ENCODE measurements at places on chromosomes 4 and X.

- no peak for DNase-seq
These were observed 407.0 kb downstream of the KLHL4 start for GRCh38 chrX:87924619-87925018.

DNA sequence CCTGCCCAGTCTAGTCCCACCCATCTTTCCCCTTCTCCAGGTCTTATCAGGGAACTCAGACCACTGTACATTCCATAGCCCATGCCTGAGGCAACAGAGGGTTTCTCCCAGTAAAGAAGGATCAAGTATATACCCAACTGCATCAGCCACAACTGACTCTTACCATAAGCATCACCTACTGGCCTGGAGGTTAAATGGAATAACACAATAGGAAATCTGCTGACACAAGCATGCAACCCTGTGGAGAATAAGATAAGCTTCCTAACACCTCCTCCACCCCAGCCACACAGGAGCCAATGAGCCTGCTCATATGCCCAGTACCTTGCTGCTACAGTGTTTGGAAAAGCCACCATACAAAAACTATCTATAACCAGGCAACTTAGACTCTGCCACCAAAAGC lies 34.6 kb upstream of the PLK4 start:
- no peak for DNase-seq

DNA sequence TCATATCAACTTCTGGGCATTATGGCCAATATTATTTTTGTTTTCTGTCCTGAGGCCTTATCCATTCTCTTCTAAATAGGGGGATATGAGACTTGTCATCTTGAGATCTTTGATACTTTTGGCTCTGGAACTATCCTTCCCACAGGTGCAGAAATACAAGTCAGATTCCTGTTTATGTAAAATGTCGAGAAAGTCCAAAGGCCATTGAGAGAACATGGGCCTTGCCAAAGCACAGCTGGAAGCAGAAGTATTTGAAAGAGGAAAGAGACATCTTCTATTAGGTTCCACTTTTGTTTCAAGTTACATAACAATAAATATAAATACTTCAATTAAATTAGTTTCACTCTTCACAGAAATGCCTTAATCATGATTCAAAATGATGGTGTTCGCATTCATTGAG lies 20.8 kb upstream of the PRSS48 start:
- DNase-seq = no peak

DNA sequence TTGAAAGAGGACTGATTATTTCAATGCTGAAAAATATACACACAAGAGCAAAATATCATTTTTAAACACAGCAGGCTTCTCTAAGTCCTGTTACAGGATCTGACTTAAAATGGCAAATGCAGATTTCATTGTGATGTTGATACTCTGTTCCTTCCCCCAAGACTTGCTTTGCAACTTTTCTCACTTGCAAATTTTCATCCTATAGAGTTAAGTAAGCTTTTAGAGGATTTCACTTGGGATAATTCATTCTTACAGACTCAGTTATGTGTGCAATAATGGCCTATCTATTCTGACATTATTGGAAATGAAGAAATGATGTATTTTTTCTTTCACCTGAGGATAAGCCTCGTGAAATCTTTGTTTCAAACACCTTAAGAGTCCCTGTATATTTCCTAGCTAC lies 2403.2 kb downstream of the ARAP2 start:
- DNase-seq = no peak

- peak; percentile 4 for DNase-seq
These were observed 2340.7 kb downstream of the PCDH7 start for GRCh38 chr4:33060674-33061542.

GRCh38 chr4:185640811-185641675 lies 105.7 kb upstream of the PDLIM3 start:
- DNase-seq = peak; percentile 48

GRCh38 chr4:41060352-41061334 lies 153.7 kb downstream of the APBB2 start:
- no peak for DNase-seq

DNA sequence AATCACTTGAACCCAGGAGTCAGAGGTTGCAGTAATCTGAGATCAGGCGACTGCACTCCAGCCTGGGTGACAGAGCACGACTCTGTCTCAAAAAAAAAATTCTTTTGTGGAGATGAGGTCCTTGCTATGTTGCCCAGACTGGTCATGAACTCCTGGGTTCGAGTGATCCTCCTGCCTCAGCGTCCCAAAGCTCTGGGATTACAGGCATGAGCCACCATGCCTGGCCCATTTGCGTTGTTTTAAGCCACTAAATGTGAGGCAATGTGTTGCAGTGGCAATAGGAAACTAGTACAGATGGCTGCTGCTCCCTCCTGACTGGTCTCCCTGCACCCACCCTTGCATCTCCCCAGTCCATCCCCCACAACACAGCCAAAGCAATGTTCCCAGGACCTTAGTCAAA lies 40.0 kb upstream of the APLN start:
- no peak for DNase-seq

DNA sequence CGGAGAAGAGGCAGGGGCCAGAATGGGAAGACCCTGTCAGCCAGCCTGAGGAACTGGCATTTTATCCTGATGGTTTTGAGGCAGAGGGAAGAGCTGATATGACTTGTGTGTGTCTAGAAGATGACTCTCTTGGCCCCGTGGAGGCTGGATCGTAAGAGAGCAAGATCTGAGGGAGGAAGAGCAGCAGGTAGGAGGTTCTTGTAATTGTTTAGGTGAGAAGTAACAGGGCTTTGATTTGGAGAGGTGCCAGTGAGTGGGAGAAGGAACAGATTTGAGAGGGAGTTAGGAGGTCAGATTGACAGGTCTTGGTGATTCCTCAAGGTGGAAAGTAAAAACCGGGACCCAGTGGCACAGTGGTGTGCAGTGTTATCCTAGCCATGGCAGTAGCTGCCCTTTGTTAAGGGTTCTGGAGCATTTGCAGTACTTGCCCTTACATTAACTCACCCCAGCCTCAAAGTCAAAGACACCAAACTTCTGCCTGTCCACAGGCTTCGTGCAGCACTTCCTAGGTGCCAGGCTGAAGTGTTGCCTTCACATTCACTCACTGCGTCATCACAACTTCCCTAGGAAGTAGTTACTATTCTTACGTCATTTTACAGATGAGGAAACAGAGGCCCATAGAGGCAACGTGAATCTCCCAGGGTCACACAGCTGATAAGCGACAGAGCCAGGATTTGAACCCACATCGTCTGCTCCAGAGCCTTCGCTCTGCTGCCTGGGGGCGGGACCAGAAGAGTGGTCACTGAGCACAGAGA lies 23.7 kb downstream of the RTL5 start:
- no peak for DNase-seq

GRCh38 chr4:141311246-141312204 lies 90.8 kb downstream of the ZNF330 start:
- no peak for DNase-seq

GRCh38 chr4:186264660-186265059 lies 1.3 kb upstream of the F11 start:
- no peak for DNase-seq

DNA sequence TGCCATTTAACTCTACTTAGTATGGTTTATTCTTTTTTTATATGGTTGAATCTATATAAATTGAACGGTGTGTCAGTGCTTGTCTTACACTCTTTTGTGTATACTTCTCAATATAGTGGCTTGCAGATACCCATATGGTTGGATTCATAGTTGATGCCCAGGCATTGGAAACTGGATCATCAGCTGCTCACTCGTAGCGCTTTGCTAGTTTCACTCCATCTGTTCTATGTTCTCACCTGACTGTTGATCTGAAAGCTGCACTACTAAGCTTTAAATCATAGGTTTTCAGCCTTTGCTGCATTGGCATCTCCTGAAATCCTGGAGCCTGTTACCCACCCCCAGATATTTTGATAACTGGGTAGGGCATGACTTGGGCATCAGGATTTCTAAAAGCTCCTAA lies 121.6 kb upstream of the DCLK2 start:
- no peak for DNase-seq

DNA sequence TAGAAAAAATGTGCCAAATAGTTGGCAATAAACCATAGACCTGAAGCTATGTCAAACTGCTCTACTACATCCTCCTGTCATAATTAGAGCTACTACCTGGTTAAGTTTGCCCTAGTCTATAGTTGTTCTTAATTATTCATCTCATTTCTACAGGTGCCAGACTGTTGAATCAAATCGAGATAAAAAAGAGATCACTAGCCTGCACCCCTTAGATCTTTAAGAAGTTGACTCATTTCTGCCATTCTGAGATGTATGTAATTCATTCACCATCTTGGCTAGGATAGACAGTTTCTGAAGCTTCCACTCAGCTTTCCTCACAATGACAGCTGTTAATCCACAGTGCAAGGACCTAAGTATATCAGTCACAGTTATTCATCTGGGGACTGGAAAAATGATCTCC lies 452.1 kb upstream of the BOD1L1 start:
- no peak for DNase-seq

- DNase-seq = no peak
These were observed 318.6 kb downstream of the NAF1 start for GRCh38 chr4:162847945-162848549.

- DNase-seq = no peak
These were observed 746 bp downstream of the EDNRA start for GRCh38 chr4:147481577-147482109.

DNA sequence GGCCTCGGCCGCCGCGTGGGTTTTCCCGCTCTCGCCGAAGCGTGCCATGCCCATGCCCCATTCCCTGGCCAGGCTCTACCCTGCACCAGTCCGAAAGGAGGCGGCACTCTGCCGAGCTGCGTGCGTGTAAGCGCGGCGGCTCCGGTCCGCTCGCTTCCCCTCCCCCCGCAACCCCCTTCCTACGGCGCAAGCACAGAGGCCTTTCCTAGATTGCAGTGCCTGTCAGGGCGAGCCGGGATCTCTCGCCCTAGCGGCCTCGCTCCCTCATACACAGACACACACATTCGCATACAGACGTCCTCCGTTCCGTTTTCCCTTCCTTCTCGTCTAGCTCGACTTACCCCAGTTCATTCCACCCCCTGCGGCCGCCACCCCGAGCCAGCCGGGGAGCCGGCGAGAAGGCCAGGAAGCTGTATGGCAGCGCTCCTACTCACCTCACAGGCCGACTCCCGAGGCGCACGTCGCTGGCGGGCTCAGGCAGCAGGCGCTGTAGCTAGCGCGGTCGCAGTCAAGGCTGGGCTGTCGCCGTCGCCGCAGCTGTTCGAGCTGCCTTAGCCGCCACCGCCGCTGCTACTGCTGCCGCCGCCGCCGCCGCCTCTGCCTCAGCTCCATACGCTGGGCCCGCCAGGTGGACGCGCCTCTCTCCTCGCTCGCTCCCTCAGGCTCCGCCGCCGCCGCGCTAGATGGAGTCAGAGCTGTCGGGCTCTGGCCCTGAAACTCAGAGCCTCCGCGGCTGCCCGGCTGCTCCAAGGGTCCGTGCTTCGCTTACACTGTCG lies 615 bp downstream of the NEXMIF start:
- no peak for DNase-seq

- no peak for DNase-seq
These were observed 41.5 kb downstream of the F8 start for GRCh38 chrX:154981116-154981411.

GRCh38 chrX:111811831-111812230 lies 64.2 kb upstream of the TRPC5OS start:
- no peak for DNase-seq

- no peak for DNase-seq
These were observed 34.9 kb upstream of the CRMP1 start for GRCh38 chr4:5927747-5928146.

DNA sequence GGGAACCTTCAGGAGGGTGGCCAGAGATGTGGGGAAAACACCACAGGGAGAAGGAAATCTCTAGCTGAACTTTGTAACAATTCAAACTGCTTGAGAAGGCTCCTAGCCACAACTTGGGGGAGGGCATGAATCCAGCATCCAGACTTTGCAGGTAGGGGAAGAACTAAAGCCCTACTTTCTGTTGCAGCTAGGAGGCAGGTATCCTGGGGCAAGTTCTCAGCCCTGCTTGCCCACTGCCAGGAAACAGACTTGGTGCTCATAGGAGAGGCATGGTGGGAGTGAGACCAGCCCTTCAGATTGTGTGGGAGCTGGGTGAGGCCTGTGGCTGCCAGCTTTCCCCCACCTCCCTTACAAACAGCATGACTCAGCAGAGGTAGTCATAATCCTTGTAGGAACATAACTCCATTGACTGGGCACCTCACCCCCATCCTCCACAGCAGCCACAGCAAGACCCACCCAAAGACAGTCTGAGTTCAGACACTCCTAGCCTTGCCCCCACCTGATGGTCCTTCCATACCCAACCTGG lies 209.5 kb upstream of the CPEB2 start:
- no peak for DNase-seq

GRCh38 chr4:30536231-30536630 lies 183.9 kb upstream of the PCDH7 start:
- no peak for DNase-seq

- no peak for DNase-seq
These were observed 5.7 kb downstream of the RPL34 start for GRCh38 chr4:108626056-108626455.

DNA sequence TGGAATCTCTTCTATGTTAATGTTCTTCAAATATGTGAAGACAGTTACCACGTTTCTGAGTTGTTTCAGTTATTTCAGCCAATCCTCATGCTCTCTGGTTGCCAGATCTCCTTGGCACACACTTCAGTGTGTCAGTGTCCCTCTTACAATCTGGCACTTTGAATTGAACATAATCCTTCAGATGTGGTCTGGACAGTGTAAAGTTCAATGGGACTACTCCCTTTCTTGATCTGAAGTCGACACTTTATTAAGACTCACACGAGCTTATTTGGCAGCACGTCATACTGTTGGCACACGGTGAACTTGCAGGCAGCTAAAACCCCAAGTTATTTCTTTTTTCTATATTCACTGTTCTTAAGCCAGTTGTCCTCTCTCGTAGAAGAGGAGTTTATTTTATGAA lies 28.2 kb downstream of the ARSJ start:
- DNase-seq = no peak

- DNase-seq = no peak
These were observed 3.1 kb downstream of the TNMD start for GRCh38 chrX:100587861-100588260.

DNA sequence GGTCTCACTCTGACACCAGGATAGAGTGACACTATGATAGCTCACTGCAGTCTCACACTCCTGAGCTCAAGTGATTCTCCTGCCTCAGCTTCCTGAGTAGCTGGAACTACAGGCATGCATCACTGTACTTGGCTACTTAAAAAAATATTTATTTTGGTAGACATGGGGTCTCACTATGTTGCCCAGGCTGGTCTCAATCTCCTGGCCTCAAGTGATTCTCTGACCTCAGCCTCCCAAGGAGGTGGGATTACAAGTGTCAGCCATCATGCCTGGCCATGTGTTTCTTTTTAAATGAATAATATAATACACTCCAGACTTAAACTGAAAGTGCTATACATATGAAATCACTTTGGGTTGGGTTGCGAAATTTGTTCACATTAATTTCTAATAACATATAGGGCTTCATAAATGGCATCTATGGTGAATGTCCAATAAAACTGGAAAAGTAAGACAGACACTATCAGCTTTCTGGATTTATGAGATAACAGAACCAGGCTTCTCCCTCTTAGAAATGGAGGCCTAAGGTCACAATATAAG lies 48.0 kb downstream of the SEC24D start:
- DNase-seq = no peak

DNA sequence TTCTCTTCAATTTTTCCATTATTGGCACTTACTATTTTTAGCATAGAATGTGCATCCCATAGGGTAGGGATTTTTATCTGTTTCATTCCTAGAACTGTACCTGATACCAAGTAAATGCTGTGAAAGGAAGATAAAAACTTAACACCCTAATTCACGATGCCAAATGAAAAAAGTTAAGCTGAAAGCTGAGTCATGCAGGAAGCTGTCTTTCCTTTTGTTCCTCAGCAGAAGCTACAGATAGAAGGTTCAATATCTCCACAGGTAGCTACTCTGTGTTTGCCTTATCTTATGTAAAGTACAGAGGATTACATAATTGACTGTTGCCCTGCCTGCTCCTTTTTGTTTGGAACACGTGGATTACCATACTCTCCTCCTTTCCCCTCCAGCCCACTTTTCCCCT lies 77.0 kb downstream of the LRP2BP start:
- DNase-seq = peak; percentile 14

All from kidney capillary endothelial cell (primary cell).